ENCODE measurements at places on chromosomes 6 and 20.

- no peak for DNase-seq
These were observed 37.0 kb upstream of the HLA-G start for GRCh38 chr6:29790626-29791025.

- DNase-seq = no peak
These were observed 192.3 kb upstream of the THBS2 start for GRCh38 chr6:169445661-169446581.

- DNase-seq = no peak
These were observed 59.7 kb downstream of the YTHDF1 start for GRCh38 chr20:63156221-63156671.

- DNase-seq = no peak
These were observed 79.0 kb downstream of the BACH2 start for GRCh38 chr6:90217506-90218127.

DNA sequence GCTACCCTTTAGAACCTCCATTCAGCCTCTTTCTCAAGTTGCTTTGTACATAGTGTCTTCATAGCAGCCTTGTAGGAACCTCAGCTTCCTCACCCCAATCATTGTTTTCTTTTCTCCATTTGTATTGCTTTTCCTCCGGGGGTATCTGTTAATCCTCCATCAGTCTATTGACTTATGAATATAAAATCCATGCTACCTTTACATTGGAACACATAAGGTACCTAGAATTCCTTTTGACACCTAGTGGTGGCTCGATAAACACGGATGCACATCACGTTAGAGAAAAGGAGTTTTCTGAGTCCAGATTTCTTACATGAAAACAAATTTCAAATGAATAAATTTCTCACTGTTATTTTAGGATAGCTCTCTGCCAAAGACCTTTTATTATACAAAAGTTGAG is 6.3 kb upstream of the EDN1 start:
- no peak for DNase-seq

- no peak for DNase-seq
These were observed 158.2 kb upstream of the IMPG1 start for GRCh38 chr6:76230711-76231110.

DNA sequence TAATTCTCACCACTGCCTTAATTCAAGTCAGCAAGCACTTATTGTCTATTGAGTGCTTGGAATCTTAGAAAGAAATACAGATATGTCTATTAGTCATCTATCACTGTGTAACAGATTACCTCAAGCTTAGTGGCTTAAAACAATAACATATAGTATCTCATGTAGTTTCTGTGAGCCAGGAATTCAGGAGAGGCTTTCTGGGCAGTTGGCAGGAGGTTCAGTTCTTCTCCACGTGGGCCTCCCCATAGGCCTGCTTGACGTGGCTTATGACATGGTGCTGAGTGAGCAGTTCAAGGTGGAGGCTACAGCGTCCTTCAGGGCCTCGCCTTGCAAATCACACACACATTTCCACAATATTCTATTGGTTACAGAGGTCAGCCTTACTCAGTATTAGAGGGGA is 69.7 kb downstream of the DTD1 start:
- DNase-seq = no peak

GRCh38 chr6:45822873-45823272 is 192.8 kb downstream of the CLIC5 start:
- DNase-seq = no peak

DNA sequence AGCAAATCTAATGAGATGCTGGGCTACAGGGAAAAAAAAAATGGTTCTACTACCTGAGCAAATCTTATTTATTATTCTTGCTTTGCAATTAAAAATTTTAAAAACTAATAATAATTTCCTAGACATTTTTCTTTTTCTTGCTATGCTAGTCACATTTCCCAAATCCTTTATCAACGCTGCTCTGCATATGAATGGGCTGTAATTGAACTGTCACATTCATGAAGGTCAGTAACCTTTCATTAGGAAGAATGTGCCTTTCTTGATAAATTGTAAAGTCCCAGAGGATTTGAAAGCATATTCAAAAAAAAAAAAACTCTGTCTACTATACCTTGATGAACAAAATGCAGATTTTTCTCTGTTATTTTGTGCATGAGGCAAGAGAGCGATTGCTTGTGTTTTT is 538.7 kb upstream of the ID4 start:
- DNase-seq = no peak

DNA sequence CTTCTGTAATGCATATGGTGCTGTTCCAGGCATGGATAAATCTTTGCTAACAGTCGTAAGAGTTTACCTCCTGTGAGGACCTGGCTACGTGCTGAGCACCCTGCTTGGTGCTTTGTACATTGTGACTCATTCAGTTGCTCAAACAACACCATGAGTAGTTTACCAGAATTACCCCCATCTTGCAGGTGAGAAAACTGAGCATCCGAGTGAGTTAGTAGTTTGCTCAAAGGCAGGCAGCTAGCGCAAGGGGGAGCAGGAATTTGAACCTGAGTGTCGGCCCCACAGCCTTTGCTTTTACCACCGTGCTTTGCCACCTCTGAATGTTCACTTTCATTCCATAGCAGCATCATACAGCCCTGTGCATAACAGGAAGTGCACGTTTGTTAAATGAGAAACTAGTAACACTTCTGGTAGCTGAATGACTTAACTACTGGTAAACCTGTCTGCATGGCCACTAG is 121.9 kb downstream of the MTHFD1L start:
- DNase-seq = peak; percentile 15

DNA sequence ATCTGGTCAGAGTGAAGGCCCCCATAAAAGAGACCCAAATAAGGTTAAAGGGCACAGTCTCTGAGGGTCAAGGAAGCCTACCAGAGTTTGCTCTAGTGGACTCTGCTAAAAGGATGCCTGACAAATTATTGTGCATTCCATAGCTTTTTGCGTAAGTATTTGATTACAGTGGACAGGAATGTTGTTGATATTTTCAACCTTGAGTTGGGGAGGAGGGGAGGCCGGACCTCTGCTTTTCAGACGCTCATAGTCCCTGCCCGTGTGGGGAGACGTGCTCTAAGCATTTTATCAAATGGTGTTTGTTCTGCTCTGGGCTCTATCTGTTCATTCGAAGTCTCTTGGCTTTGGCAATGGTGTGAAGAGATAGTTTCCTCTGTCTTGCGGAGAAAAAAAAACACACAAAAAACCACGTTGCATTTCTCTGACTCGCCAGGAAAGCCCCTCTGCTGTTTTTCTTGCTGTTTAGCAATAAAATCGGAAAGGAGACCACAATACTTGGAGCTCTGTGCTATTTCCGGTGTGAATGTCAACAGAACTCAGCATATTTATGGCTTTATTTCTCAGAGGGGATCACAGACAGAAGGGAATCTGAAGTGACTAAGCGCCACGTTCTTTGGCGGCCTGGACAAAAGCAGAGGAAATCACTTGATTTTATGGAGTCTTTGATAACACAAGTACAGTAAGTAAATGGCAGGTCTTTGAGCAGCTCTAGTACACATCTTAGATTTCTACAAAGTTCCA is 159.8 kb downstream of the ZFP64 start:
- peak; percentile 42 for DNase-seq

- no peak for DNase-seq
These were observed 25.3 kb downstream of the NRN1 start for GRCh38 chr6:5981126-5982026.

- no peak for DNase-seq
These were observed 43.9 kb downstream of the NRN1 start for GRCh38 chr6:5962794-5963193.

GRCh38 chr20:62030834-62031434 is 34.7 kb downstream of the TAF4 start:
- DNase-seq = peak; percentile 40

GRCh38 chr6:17606606-17607005 is 6.5 kb downstream of the FAM8A1 start:
- no peak for DNase-seq

DNA sequence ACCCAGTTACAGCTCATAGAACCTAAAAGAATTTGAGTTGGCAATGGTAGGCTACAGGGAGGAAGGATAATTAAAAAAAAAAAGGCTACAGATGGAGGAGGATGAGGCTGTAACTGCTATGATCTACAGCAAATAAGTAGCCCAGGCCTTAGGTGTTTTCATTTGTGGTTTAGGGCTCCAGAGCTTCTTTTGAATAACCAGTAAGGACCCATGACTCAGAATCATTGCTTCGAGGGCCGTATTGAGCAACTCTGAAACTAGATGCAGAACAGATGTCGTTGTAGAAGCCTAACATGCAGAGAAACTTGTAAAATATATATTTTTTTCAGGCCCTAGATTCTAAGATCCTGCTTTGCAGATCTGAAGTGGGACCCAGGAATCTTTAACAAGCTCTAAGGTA is 19.0 kb upstream of the ASIP start:
- DNase-seq = no peak

GRCh38 chr20:50294164-50295088 is 103.8 kb downstream of the CEBPB start:
- DNase-seq = no peak

- no peak for DNase-seq
These were observed 21.2 kb downstream of the IFNGR1 start for GRCh38 chr6:137197684-137198645.

DNA sequence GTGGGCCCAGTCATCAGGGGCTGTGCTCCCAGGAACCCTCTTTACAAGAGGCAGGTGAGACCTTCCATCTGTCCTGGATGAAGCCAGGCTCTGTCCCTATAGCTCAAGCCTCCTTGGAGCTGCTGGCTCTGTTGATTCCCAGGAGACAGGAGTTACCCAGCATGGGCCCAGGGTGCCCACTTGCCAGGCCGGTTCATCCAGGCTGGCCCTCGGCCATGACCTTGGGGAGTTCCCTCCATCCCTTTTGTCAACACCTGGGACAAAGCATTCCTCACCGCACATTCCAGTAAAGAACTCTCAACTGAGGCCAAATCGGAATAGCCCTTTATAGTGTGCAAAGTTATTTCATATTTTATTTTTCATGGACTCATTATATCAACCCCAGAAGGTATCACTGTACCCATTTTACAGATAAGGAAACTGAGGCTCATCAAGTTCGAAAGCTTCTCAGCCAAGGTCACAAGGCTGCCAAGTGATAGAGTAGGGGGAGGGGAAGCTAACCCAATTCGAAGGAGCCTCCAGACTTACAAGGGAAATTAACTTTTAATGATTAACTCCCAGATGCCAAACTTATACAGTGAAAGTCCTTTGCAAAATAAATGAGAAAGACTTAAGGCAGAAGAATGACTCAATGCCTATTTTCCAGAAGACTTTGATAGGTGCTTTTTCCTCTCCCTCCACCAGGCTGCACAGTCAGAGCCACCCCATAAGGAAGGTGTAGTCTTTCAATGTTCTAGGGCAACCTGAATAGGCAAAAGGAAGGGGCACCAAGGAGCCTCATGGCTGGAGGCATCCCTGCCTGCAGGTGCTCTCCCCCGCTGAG is 18.5 kb downstream of the SDC4 start:
- no peak for DNase-seq

DNA sequence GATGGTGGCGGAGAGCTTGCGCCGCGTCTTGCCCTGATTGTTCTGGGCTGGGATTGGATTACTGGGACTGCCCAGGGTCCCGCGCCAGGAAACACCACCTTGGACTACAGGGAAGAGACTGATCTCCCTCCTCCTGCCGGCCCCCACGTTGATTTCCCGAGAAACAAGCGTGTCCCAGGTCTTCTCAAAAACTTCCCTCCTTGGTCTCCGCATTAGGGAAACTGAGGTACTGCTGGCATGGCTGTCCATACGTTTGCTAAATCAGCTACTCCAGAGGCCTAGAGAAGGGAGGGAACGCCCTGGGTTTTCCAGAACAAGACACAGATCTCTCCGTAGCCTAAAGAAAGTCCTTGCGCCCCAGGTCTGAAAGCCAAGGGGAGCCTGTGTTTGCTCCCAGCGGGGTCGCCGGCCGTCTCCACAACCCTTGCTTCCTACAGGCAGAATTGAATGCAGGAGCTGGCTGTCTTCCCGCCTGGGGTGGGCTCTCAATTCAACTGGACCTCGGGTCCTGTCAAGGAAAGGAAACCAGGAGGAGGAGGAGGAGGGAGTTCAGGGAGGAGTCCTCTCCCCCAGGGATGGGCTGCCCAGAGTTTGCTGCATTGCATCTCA is 29.2 kb downstream of the TFAP2A start:
- no peak for DNase-seq

DNA sequence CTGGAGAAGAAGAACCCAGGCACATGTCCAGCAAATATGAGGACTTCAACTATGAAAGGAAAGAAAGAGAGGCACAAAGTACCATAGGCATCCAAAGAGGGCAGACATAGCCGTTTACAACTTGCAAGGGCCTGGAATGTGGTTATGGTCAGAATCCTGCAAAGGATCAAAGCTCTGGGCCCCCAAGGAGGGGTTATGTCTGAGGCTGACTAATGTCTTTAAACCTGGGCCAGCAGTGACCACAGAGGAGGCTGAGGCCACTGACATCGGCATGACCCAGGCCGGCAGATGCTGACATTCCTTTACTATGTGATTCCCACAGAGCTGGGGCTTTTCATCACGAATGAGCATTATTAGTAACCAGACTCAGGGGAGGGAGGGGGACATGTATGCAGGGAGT is 861.1 kb downstream of the DHX35 start:
- no peak for DNase-seq

DNA sequence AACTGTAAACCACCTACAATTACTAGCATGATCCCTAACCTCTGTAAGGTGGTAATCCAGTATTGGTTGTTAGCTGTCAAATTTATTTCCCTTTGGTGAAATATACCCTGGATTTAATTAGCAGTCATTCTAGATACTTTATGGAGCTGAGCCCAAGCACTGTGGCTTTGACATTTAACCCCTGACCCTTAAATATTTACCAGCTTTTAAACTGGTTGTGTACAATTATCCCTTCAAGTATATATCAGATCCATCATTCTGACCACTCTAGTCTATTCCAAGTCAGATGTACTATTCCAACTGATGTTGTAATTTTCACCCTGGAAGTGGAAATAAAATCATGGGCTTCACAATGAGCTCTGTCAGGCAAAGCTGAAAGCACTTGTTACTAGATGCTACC is 229.6 kb downstream of the FOXC1 start:
- DNase-seq = no peak

GRCh38 chr6:37514837-37515236 is 15.1 kb upstream of the CCDC167 start:
- peak; percentile 49 for DNase-seq

- no peak for DNase-seq
These were observed 888.8 kb downstream of the QKI start for GRCh38 chr6:164303102-164303964.

- DNase-seq = no peak
These were observed 4.3 kb downstream of the CLVS2 start for GRCh38 chr6:123000244-123000770.

DNA sequence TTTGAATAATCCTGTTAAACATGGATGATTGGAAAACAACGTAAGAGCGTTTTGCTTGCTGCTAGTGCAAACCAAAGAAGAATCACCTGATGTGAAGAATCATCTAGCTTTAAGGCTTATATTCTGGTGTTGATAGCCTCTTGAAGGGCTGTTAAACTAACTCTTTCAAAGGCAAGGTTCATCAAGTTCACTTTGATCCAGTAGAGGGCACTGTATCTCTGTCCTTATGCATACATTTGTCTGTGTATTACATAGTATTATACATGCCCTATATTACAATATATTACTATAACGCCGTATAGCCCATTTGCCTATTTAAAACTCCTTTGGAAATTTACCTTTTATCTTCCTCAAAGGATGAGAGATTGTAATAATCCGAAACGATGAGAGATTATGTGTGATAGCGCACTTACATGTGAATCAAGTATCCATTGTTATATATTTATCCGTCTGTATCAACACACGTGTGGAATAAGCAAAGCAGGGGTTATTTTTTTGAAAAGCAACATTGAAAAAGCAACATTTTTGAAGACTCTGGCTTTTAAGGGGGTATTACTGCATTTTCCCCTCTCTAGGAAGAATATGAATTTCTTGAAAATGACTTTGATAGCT is 50.8 kb upstream of the NRN1 start:
- DNase-seq = peak; percentile 4

- DNase-seq = no peak
These were observed 3.9 kb downstream of the SPEF1 start for GRCh38 chr20:3777381-3777715.

All from CD4-positive, alpha-beta memory T cell (primary cell).